ENCODE measurements at places on chromosomes 2 and 18. TPM values are rescaled to one million over a fixed set of nuclear protein-coding genes. Genes with fewer than 3 reads are reported as not detected.
A peak's percentile ranks its signal among the peaks of the same experiment; 100 is the strongest.

- no peaks in the 10 kb centered on the region for H3K36me3 ChIP-seq
- H3K27ac ChIP-seq, result no peak overlapping the region
- H3K4me3 ChIP-seq, result no peak overlapping the region
Observed at GRCh38 chr2:86633155-86633651, 9.5 kb upstream of the RNF103 start.

GRCh38 chr2:150595803-150596470 is 108.5 kb upstream of the RND3 start:
- H3K4me1 ChIP-seq, result no peaks in the 10 kb centered on the region
- no peak overlapping the region for H3K4me3 ChIP-seq
- H3K27me3 ChIP-seq, result no peaks in the 10 kb centered on the region
- DNase-seq, result no peak
- H3K27ac ChIP-seq, result peak overlapping the region; percentile 12

- DNase-seq, result no peak
- H3K27me3 ChIP-seq, result peaks cover 5% of the 10 kb centered on the region
- H3K4me3 ChIP-seq, result no peak overlapping the region
- H3K36me3 ChIP-seq, result no peaks in the 10 kb centered on the region
- H3K27ac ChIP-seq, result no peak overlapping the region
- H3K4me1 ChIP-seq, result peaks cover 10% of the 10 kb centered on the region
Observed at GRCh38 chr2:30037016-30037415, 109.8 kb upstream of the YPEL5 start.

DNA sequence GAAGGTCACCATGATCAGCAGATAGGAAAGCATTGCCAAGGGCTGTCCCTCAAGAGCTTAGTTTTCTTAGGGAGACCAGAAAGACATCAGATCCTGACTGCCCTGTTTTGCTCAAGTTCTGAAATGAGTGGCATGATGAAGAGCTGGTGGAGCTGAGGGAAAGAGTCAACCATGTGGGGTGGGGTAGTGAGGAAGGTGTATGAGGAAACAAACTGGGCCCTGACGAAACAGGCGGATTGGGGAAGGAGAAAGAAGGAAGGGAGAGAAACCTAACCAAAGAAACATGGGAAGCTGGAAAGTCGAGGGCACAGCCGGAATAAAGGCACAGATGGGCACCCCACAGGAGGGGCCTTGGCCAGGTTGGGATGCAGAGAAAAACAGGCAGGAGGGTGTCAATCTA is 8.0 kb downstream of the TGOLN2 start:
- no peak overlapping the region for H3K4me3 ChIP-seq
- H3K36me3 ChIP-seq, result peaks cover 68% of the 10 kb centered on the region
- no peaks in the 10 kb centered on the region for H3K4me1 ChIP-seq
- no peak for DNase-seq
- H3K27ac ChIP-seq, result no peak overlapping the region
- no peaks in the 10 kb centered on the region for H3K27me3 ChIP-seq

DNA sequence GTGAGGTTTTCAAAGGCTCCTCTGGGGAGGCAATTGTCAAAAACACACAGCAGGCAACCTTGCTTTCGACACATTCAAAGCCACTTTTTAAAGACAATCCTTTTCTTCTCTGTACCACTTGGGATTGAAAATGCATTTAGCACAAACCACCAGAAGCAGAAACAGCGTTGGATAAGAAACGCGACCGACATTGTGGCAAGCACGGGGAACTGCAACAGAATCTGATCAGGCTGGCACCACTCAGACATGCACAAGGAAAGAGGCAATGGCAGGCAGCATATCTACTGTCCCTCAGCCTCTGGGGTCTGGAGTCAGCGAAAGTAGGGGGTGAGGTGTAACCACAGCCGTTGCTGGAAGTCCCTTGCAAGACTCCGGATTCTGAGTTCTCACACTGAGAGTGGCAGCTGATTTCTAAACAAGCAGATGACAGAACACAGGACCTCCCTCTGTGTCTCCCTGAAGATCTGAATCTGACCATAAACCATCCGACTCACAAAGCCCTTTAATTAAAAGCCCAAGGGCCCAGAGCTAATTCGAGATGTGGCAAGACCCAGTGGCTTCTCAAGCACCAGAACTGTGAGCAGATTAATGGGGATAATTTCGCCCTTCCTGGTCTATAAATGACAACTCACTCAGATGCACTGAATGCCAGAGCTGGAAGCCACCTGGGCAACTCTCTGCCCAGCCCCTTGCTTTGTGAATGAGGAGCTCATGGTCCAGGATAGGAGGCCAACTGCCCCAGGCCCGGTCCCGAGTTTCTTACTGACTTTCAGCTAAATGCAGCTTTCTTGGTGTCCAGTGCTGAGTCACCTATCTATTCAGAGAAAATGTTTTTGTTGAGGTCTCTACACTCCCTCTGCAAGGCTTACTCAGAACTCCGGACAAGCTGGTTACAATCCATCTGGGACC is 29.6 kb downstream of the CYRIA start:
- H3K27ac ChIP-seq, result peak overlapping the region; percentile 47
- no peak overlapping the region for H3K4me3 ChIP-seq
- no peak for DNase-seq
- no peaks in the 10 kb centered on the region for H3K27me3 ChIP-seq
- no peaks in the 10 kb centered on the region for H3K36me3 ChIP-seq

SCN7A gene
- 0.29 TPM for total RNA-seq

DNA sequence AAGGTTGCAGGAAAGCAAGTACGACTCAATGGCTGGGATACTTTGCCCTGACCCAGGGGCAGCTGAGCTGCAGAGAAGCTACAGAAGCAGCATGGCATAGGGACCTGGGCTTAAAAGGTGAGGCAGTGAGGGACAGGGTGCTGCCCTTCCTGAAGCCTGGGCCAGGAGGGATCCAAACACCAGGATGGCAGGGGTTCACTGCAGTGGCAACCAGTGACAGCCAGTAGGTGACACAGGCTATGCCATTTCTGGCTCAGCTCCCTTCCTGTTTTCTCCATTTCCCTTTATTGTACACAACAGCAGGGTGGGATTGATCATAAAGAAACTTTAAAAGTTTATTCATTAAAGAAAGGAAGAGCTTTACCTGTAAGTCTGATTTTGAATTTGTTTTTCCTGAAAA is 48.8 kb downstream of the CABYR start:
- H3K27me3 ChIP-seq, result peaks cover 4% of the 10 kb centered on the region
- H3K4me1 ChIP-seq, result peaks cover 3% of the 10 kb centered on the region
- no peak overlapping the region for H3K27ac ChIP-seq
- H3K36me3 ChIP-seq, result no peaks in the 10 kb centered on the region
- no peak overlapping the region for H3K4me3 ChIP-seq

- H3K36me3 ChIP-seq, result no peaks in the 10 kb centered on the region
- no peaks in the 10 kb centered on the region for H3K4me1 ChIP-seq
- no peak for DNase-seq
- H3K27me3 ChIP-seq, result no peaks in the 10 kb centered on the region
- no peak overlapping the region for H3K4me3 ChIP-seq
Observed at GRCh38 chr2:217186668-217187159, 326.9 kb upstream of the TNP1 start.

DNA sequence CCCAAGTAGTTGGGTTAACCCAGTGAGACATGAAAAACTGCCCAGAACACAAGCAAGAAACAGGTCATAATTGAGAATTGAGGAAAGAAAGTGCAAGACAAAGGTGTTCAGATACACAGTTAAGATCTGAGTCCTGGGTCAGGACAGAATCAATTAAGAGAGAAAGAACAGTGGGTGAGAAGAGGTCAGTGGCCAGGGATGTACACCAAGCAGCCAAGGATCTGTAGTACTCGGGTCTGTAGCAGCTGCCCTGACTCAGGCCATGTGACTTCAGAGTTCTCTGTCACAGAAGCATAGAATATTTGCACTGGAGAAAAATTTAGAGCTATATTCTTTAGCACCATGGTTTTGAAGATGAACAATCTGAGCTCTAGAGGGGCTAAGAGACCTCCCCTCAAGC is 141.6 kb downstream of the SLC8A1 start:
- no peaks in the 10 kb centered on the region for H3K36me3 ChIP-seq
- no peaks in the 10 kb centered on the region for H3K4me1 ChIP-seq
- H3K27me3 ChIP-seq, result no peaks in the 10 kb centered on the region
- DNase-seq, result no peak
- no peak overlapping the region for H3K27ac ChIP-seq
- H3K4me3 ChIP-seq, result no peak overlapping the region

GRCh38 chr2:240134956-240135520 is 1.1 kb downstream of the COPS9 start:
- DNase-seq, result peak; percentile 37
- H3K27me3 ChIP-seq, result no peaks in the 10 kb centered on the region
- H3K4me1 ChIP-seq, result no peaks in the 10 kb centered on the region

IL1RN gene
- total RNA-seq, result not detected

DNA sequence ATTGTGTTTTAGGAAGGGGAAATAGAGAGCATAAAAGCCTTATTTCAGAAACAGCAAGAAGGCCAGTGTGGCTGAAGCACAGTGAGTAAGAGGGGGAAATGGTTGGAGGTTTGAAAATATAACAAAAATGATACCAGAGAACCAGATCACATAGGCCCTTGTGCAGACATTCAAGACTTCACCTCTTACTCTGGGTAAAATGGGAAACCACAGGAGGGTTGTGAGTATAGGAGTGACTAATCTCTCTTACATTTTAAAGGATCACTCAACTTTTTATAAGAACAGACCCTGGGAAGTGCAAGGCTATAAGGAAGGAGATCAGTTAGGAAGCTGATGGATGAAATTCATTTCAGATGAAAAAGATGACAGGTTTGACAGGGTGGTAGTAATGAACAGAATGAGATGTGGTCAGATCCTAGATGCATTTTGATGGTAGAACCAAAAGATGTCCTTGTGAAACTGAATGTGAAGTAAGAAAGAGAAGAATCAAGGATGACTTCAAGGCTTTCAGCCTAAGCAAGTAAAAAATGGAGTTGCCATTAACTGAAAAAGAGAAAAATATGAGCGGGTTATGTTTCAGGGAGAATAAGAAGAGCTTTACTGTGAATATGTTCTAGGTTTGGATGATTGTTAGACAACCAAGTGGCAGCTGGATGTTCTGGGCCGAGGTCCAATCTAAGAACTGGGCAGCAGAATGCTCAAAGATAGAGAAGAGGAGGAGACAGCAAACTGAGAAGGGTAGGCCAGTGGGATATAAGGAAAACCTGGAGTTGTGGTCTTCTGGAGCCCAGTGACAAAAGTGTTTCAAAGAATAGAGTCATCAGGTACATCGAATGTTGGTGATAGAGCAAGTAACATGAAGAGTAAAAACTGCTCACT is 65.1 kb downstream of the USP40 start:
- H3K36me3 ChIP-seq, result no peaks in the 10 kb centered on the region
- H3K27me3 ChIP-seq, result no peaks in the 10 kb centered on the region
- no peak overlapping the region for H3K27ac ChIP-seq
- H3K4me3 ChIP-seq, result no peak overlapping the region

DNA sequence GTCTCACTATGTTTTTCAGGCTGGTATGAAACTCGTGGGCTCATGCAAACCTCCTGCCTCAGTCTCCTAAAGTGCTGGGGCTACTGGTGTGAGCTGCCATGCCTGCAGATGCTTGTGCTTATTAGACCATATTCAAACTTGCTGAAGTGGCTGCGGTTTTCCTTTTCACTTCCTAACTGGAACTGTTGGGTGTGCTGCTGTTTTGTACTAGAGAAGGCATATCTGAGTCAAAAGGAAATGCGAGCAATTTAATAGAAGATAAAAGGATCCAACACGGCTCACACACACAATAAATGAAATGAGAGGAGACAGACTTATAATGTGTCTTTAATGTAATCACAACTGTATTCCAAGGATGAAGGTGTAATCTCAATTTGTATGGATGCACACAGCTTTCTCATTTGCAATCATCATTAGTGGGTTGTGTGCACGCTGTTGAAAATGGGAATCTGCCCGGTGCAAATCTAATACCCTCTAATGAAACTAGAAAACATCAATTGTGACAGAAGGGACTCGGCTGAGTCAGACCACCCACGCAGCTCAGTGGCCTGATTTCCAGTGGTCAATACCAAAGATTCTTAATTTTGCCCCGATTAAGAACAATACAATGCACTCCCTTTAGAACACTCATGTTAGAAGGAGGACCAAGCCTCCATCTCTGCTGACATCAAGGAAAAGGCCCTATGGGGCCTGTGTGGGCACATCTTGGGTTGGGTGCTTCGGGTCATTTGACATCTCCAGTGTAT is 532.7 kb downstream of the TDRD15 start:
- no peaks in the 10 kb centered on the region for H3K4me1 ChIP-seq
- no peaks in the 10 kb centered on the region for H3K36me3 ChIP-seq
- no peak overlapping the region for H3K4me3 ChIP-seq
- H3K27ac ChIP-seq, result no peak overlapping the region

GRCh38 chr2:240585681-240586197 is 795 bp upstream of the CAPN10 start:
- H3K4me3 ChIP-seq, result peak overlapping the region; percentile 93
- H3K27ac ChIP-seq, result no peak overlapping the region
- peaks cover 9% of the 10 kb centered on the region for H3K4me1 ChIP-seq
- no peak for DNase-seq

DNA sequence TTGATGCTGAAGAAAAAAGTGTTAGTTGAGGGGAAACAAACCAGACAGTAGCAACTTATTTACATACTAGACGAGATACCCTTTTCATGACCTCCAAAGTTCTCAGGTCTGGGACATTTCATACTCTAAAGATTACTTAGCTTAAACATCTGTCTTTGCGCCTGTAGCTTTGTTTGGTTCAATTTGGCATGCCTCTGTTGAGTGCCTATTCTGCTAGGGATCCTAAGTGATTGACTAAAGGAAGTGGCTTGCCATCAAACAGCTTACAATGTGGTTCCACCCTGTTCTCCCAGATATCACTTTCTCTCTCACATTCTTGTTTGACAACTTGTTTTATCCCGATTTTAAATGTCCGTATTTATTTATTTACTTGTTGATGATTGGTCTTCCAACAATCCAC is 488.8 kb downstream of the PARD3B start:
- no peaks in the 10 kb centered on the region for H3K36me3 ChIP-seq
- no peak overlapping the region for H3K4me3 ChIP-seq
- H3K27ac ChIP-seq, result no peak overlapping the region
- no peaks in the 10 kb centered on the region for H3K4me1 ChIP-seq

DNA sequence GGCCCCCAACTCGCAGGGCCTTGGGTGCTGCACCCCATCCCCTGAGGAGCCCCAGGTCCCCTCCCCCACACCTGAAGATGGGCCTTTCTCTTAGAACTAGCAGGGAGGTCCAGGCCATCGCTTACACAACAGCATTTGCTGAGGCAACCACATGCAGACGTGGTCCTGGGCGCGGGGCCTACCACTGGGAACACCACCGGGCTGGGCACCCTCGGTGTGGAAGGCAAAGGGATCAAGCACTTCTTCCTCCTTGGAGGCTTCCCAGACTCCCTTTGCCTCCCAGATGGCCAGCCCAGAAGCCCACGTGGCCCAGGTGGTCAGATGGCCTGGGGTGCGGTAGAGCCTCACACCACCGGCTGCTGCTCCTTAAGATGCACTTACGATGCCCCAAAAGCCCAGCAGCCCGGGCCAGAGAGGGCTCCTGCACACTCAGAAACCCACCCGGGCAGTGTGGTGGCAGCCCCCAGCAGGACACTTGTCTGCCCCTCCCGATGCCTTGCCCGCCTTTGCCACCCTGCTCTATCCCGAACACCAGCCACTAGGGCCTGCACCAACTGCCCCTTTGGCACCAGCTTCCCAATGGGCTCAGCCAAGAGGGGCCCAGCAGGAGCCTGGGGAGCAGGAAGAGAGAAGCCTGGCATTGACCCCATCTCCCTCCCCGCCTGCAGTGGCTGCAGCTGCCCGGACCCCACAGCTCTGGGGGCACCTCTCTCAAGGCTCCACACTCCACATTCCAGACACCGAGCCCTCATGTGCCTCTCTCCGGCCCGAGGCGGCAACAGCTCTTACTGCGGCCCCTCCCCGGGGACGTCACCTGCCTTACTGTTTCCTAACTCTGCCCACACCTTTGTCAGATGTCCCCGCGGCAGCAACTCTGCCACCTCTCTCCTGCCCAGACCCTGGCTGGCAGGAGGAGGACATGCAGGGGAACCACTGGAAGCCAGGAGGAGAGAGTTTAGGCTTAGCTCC is 13.9 kb upstream of the MLPH start:
- no peak overlapping the region for H3K4me3 ChIP-seq
- no peaks in the 10 kb centered on the region for H3K36me3 ChIP-seq
- H3K4me1 ChIP-seq, result no peaks in the 10 kb centered on the region
- no peak overlapping the region for H3K27ac ChIP-seq
